Activated CD4-positive, alpha-beta T cell treated with anti-CD3 and anti-CD28 coated beads for 36 hours (primary cell): ENCODE measurements at places on chromosomes 1 and 21. TPM values are rescaled to one million over a fixed set of nuclear protein-coding genes. Genes with fewer than 3 reads are reported as not detected.
A peak's percentile ranks its signal among the peaks of the same experiment; 100 is the strongest.

- H3K27ac ChIP-seq: no peak overlapping the region
- no peaks in the 10 kb centered on the region for H3K4me1 ChIP-seq
- H3K36me3 ChIP-seq: no peaks in the 10 kb centered on the region
- no peak for DNase-seq
- H3K4me3 ChIP-seq: no peak overlapping the region
Observed at GRCh38 chr1:47031059-47031458, 7.6 kb downstream of the CYP4X1 start.

DNA sequence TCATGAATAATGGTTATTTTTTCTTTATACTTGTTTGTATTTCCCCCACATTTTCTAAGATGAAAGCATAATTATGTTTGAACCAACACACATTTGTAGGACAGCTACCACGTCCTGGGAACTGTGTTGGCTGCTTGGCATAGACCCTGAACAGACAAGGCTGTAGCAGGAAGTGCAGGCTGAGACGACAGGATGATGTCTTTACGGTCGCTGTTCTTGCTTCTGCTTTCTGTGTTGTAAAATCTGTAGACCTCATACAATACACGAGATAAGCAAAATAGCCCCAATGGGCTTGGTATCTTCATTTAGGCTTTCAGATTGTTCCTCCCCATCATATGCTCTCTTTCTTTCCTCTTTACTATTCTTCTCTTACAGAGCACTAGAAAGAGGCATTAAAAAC is 23.3 kb upstream of the OTUD3 start:
- no peak overlapping the region for H3K27ac ChIP-seq
- H3K4me1 ChIP-seq: no peaks in the 10 kb centered on the region
- DNase-seq: no peak
- H3K27me3 ChIP-seq: peaks cover 25% of the 10 kb centered on the region

DNA sequence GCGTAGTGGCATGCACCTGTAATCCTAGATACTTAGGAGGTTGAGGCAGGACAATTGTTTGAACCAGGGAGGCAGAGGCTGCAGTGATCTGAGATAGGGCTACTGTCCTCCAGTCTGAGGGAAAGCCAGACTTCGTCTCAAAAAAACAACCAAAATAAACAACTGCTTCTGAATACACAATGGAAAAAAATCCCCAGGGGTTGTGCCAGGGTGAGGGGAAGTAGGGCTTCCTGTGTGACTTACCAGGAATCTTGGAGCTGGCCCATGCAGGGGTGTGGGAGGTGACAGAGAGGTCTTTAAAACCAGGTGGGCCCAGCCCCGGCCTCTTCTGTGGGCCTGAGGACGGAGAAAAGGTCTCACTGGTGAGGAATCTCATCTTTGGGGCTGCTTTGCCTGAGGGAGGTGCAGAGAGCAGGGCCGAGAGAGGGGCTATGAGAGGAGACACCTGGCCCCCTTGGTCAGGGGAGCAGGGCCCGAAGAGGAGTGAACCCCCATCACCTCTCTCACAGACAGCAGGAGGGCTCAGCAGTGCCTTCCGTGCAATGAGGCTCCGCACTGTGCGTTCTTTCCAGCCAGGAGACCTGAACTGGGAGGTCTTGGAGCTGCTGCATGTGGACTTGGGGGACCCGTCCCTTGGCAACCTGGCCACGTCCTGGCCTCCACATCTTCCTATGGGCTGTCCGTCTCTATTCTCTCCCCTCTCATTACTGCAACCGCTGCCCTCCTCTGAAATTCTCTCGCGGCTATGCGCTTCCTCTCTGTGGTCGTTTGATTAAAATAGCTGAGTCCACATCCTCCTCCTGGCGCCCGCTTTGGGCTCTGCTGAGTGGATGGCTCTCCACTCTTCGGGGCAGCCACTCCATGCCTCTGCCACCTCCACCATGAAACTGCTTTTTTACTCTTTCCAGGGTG is 10.7 kb downstream of the PLA2G5 start:
- no peak for DNase-seq
- H3K27ac ChIP-seq: no peak overlapping the region
- peaks cover 23% of the 10 kb centered on the region for H3K27me3 ChIP-seq

Gene HAO2
- total RNA-seq: not detected

GRCh38 chr1:17404820-17405219 is 32.8 kb downstream of the PADI6 start:
- no peaks in the 10 kb centered on the region for H3K4me1 ChIP-seq
- H3K27ac ChIP-seq: no peak overlapping the region
- H3K4me3 ChIP-seq: no peak overlapping the region

- H3K36me3 ChIP-seq: no peaks in the 10 kb centered on the region
- no peak for DNase-seq
- peaks cover 2% of the 10 kb centered on the region for H3K27me3 ChIP-seq
- H3K4me1 ChIP-seq: no peaks in the 10 kb centered on the region
Observed at GRCh38 chr1:33842348-33842747, 21.5 kb upstream of the HMGB4 start.

DNA sequence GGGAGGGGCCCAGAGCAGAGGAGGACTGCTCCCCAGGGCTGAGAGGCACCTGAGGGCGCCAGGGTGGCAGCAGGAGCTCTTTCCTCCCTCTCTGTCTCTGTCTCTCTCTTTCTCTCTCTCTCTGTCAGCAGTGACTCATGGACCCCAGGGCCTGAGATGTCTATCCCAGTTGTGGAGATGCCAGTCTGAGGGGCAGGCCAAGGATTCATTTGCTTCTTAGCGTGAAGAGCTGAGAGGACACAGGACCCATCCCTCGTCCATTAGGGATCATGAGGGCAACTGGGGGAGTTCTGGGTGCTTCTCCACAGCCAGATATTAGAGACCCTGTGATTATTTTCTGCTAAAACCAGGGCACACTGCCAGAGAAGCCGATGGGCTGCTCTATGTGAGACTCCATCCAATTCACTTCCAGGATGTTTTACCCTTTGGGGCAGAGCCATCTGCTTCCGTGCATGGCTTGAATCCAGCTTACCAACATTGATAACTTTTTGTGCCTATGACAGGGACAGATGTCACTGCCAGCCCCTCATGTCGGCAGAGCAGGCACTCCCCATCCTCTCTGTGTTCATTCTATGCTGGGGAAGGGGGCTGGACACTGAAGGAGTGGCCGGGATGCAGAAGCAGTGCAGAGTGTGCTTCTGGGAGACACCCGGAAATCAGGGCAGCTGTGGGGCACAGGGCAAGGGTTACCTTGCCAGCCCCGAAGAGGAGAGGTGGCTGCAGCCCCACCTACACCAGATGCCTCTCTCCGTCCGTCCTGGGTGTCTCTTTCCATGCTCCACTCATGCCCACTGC is 4.1 kb upstream of the PCBP3 start:
- H3K36me3 ChIP-seq: no peaks in the 10 kb centered on the region
- DNase-seq: peak; percentile 41
- no peak overlapping the region for H3K4me3 ChIP-seq
- peaks cover 2% of the 10 kb centered on the region for H3K27me3 ChIP-seq
- H3K27ac ChIP-seq: no peak overlapping the region

DNA sequence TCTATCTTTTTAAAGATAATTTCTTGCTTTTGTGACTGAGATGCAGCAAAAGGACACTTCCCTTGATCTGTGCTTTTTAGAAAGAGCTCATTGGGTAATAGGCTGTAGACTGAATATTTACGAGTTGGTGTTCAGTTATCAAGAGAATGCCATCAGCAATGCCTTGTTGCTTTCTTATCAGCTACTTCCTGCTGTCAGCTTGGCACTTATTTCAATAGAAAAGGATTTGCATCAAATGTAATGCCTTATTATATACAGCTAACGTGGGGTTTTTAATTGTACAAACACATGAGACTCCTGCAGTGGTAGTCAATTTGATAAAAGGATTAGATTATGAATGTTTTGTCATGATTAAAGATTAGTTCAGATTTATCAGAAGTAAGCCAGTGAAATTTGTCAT is 122.2 kb downstream of the ADGRL2 start:
- no peaks in the 10 kb centered on the region for H3K27me3 ChIP-seq
- no peaks in the 10 kb centered on the region for H3K36me3 ChIP-seq
- DNase-seq: no peak
- no peak overlapping the region for H3K27ac ChIP-seq

GRCh38 chr1:111179968-111180533 is 20.4 kb downstream of the DENND2D start:
- peaks cover 45% of the 10 kb centered on the region for H3K4me1 ChIP-seq
- H3K27me3 ChIP-seq: no peaks in the 10 kb centered on the region
- H3K4me3 ChIP-seq: no peak overlapping the region
- peaks cover 46% of the 10 kb centered on the region for H3K36me3 ChIP-seq
- H3K27ac ChIP-seq: peak overlapping the region; percentile 38

DNA sequence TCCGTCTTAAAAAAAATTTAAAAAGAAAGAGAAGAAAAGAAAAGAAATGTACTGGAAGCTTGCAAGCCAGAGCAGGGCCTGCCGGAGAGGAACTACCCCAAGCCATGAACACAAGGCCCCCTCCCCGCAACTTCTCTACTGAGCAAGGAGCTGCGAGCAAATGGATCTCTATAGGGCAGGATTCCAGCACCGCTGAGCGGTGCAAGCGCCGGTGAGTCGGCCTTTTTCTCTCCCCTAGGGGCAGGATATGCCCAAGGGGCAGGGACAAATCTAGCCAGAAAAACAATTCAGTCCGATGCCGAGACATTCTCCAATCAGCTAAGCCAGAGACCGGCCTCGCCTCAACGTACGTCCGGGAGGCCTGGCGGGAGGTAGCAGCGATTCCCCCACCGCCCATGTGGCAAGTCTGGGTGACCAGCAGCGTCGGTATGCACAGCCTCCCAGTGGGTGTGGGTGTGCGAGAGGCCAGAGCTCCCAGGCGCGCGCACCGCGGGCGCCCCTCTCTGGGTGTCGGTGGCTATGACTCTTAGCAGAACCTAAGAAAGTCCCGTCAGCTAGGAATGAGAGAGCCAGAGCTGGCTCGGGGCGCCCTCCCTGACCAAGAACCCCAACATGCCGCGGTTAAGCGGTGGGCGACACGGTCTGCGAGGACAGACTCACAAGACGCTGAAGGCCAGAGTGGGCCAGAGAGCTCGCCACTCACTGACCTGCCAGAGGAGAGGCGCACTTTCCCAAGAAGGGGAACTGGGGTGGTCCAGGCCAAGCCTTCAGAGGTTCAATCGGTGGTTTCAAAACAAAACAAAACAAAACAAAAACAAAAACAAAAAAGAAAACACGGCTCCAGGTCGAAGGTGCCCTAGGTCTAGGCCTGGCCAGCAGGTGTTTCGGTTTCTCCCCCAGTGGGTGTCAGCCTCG is 1.9 kb downstream of the CSMD2 start:
- peaks cover 8% of the 10 kb centered on the region for H3K4me1 ChIP-seq
- DNase-seq: peak; percentile 70

- H3K4me1 ChIP-seq: no peaks in the 10 kb centered on the region
- no peak overlapping the region for H3K4me3 ChIP-seq
- no peaks in the 10 kb centered on the region for H3K36me3 ChIP-seq
- H3K27me3 ChIP-seq: peaks cover 4% of the 10 kb centered on the region
- no peak for DNase-seq
Observed at GRCh38 chr1:147486876-147487656, 54.2 kb upstream of the BCL9 start.

- H3K4me3 ChIP-seq: no peak overlapping the region
- no peak overlapping the region for H3K27ac ChIP-seq
- DNase-seq: no peak
Observed at GRCh38 chr1:185062710-185063370, 17.5 kb downstream of the RNF2 start.

DNA sequence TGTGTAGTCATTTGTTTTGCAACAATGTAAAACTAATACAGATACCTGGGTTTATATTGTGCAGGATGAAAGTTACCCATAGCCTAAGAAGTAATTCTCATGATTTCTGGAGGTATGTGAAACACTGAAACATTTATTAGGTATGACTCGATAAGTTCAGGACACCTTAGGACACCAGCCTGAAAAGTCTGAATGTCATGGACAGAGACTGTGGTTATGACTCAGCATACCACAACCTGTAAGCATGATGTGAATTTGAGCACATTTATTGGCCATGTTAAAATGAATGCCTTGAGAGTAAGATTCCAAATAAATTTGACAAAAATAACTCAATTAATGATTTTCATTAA is 1471.7 kb upstream of the B3GALT2 start:
- no peaks in the 10 kb centered on the region for H3K27me3 ChIP-seq
- no peak overlapping the region for H3K4me3 ChIP-seq
- no peak overlapping the region for H3K27ac ChIP-seq
- no peak for DNase-seq
- H3K4me1 ChIP-seq: no peaks in the 10 kb centered on the region

GRCh38 chr21:41066086-41066938 is 101.6 kb upstream of the BACE2 start:
- peaks cover 34% of the 10 kb centered on the region for H3K27me3 ChIP-seq
- H3K27ac ChIP-seq: no peak overlapping the region
- H3K4me3 ChIP-seq: no peak overlapping the region
- no peaks in the 10 kb centered on the region for H3K36me3 ChIP-seq
- peaks cover 9% of the 10 kb centered on the region for H3K4me1 ChIP-seq

- H3K4me3 ChIP-seq: no peak overlapping the region
- H3K4me1 ChIP-seq: no peaks in the 10 kb centered on the region
- no peak for DNase-seq
- H3K27ac ChIP-seq: no peak overlapping the region
Observed at GRCh38 chr1:214005708-214006107, 17.9 kb downstream of the PROX1 start.

GRCh38 chr1:26182383-26182696 is 5.0 kb downstream of the CNKSR1 start:
- no peak for DNase-seq
- no peak overlapping the region for H3K4me3 ChIP-seq
- H3K27ac ChIP-seq: no peak overlapping the region

Gene PALMD
- not detected for total RNA-seq

Gene FMO4
- 1.4 TPM for total RNA-seq

DNA sequence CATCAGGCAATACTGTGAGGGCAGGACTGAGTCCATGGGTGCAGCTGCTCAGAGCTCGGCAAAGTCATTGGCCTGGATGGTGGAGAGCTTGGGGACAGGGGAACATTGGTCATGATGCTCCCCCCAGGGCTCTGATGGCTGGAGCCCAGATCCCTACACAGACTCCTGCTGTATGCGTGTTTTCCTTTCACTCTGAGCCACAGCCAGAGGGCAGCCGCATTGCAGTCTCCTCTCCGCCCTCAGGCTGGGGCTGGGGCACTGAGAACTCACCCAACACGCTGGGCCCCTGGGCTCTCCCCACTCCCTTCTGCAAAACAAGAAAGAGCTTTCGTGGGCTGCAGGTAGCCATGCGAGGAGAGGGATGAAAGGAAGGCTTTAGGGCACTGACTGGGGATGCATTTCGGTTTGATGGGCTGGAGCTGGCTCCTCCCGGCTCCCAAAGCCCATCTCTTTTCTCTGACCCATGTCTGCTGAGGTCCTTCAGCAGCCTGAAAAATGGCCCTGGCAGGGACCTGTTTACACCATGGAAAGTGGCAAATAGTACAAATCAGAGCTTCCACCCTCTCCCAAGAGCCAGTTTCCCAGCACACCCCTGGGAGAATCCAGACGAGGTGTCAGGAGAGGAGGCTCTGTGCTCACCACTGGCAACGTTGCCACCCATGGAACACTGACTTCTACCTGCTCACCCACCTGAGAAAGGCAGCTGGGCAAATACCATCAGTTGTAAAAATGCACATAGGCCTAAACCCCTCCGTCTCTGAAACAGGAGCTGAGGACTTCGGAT is 43.8 kb downstream of the CAPN2 start:
- no peak overlapping the region for H3K4me3 ChIP-seq
- H3K27me3 ChIP-seq: no peaks in the 10 kb centered on the region
- no peak for DNase-seq
- no peaks in the 10 kb centered on the region for H3K4me1 ChIP-seq
- peaks cover 21% of the 10 kb centered on the region for H3K36me3 ChIP-seq

Gene PRAMEF18
- not detected for total RNA-seq

Gene EXTL1
- total RNA-seq: not detected

- H3K27me3 ChIP-seq: peaks cover 26% of the 10 kb centered on the region
- H3K27ac ChIP-seq: peak overlapping the region; percentile 53
- DNase-seq: no peak
- H3K36me3 ChIP-seq: no peaks in the 10 kb centered on the region
- peak overlapping the region; percentile 25 for H3K4me3 ChIP-seq
- H3K4me1 ChIP-seq: peaks cover 47% of the 10 kb centered on the region
Observed at GRCh38 chr1:32967888-32968568, 3.4 kb upstream of the RNF19B start.

Gene TMEM125
- not detected for total RNA-seq
